Cerebellum (tissue), 4 donors: ENCODE measurements at places on chromosomes 7 and 10. TPM values are rescaled to one million over a fixed set of nuclear protein-coding genes. Genes with fewer than 3 reads are reported as not detected.

DNA sequence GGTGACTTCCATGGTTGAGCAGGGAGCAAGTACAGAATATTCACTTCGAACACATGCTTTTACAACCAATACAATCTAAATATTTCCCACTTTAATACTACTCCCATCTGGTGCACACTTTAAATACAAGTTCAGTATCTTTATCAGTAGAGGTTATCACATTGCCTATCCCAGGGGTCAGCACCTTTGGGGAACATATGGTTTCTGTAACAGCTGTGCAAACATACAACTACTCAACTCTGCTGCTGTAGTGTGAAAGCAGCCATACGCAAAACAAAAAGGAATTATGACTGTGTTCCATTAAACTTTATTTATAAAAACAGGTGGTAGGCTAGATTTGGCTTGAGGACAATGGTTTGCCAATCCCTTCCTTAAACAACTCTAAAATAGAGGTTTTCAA, 157.5 kb downstream of the XPNPEP1 start:
- DNase-seq: no peak

DNA sequence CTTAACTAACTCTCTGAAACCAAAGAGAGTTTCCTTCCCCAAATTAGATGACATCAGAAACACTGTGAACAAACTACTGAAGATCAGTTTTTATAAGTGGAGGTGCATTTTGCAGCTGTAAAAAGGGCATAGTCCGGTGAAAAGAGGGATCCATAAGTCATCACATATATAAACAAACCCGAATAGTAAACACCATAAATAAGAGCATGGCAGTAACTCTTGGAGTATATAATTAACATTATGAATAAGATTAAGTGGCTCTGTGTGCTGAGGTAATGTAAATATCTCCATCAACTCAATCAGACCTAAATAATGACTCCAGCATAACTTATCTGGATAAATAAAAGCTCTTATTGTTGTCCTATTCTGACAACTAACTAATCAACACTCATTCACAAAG, 43.0 kb upstream of the SHTN1 start:
- DNase-seq: no peak

DNA sequence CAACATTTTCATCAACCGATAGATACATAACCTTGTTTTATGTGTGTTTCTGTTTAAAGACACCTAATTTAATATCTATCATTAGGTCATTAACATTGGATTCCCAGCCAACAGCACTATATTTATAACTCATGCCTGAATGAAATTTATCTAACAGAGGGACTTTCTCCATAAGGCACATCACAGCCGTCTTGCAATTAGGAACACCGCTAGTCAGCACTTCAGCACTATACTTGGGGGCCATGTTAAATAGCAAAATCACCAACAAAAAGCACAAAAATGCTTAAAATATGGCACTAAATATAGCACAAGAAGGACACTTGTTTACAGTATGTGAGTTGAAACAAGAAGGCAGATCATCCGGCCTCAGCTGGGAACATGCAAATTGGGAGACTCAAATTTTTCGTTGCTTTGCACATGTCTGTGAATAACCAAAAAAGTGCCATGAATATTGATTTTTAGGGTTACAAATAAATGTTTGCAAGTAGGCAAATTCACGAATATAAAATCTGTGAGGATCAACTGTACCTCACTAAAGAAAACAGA, 51.0 kb downstream of the TLL2 start:
- DNase-seq: no peak

DNA sequence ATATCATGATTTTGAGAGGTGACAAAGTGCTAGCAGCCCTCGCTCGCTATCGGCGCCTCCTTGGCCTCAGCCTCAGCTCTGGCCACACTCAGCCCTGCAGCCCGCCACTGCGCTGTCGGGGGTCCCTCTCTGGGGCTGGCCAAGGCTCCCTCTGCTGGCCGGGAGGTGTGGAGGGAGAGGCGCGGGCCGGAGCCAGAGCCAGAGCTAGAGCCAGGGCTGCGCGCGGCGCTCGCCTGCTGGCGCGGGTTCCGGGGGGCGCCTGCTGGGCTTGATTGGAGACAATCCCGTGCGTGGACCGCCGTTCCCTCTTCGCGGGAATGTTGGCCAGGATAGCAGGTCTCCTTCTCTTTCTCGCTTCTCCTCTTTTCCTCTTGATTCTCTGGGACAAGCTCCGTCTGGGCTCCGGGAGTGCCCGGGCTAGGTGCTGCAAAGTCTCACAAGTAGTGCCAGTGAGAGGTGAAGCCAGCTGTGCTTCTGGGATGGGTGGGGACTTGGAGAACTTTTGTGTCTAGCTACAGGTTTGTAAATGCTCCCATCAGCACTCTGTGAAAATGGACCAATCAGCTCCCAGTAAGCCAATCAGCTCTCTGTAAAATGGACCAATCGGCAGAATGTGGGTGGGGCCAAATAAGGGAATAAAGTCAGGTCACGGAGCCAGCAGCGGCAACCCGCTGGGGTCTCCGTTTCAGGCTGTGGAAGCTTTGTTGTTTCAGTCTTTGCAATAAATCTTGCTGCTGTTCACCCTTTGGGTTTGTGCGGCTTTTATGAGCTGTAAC, 43.4 kb upstream of the ELMO1 start:
- DNase-seq: no peak

- DNase-seq: no peak
Observed at GRCh38 chr10:60731134-60731885, 47.0 kb upstream of the CDK1 start.

- DNase-seq: no peak
Observed at GRCh38 chr7:131527456-131527855, 29.0 kb downstream of the PODXL start.

DNA sequence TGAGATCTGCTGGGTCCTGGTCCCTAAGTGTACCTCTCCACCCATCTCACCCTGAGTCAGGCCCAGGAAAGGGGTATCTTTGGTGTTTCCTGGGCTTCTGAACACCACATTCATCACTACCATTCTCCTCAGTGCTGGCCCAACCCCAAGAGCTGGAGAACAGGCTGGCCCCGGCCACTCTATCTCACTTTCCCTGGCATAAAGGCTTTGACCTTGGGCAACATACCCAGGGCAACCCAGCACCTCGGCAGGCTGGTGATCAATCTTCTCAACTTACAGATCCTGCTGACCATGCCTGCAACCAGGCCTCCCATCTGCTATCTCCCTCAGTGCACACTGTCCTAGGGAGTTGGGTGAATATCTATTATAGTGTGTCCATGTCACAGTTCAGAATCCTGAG, 2.1 kb downstream of the VSIR start:
- no peak for DNase-seq

DNA sequence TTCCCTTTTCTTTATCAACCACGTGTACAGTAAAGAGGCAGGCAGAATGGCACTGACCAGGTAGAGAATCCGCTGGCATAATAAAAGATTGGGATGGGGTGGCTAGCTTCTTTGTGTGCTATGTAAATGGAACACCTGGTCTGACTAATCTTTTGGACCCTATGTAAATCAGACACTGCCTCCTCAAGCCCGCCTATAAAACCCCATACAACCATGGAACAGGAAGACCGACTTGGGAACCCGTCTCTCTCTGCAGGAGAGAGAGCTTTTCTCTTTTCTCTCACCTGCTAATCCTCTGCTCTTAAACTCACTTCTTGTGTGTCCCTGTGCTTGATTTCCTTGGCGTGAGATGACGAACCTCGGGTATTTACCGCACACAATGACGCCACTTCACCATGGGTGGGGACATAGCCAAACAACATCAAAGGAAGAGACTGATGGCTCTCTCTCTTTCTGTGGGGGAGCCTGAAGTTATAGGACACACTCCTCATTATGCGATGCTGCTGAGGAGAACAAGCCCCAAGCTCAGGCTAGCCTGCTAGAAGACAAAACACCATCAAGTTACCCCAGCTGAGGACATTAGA, 94.2 kb downstream of the ARL5B start:
- no peak for DNase-seq

GRCh38 chr10:127552446-127552845, 3.3 kb downstream of the NPS start:
- no peak for DNase-seq

- no peak for DNase-seq
Observed at GRCh38 chr10:12839941-12840611, 161.4 kb downstream of the CCDC3 start.

Gene EPHA1
- 1.6 TPM for total RNA-seq

Gene DGKI
- total RNA-seq: 79.2 TPM

Gene INA
- 160 TPM for total RNA-seq
